ENCODE measurements at places on chromosomes 2 and 18.

DNA sequence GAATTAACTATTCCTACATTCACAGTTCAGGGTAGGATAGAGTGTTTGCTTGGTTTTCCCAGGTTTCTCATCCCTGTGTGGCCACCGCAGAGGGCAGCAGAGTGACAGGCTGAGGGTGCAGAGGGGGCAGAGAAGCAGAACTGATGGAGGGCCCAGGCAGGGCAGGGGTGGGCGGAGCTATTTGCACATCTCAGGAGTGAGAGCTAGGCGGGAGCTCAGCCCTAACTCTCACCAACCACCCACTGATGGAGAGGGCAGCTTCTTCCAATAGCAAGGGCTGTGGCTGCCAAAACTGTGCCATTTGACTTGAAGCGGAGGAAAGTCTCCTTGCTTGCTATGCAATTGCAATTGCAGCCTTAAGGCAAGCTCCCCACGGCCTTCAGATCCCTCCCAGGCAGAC lies 12.0 kb upstream of the DARS1 start:
- peak; percentile 53 for DNase-seq

- DNase-seq: no peak
Measured at GRCh38 chr2:100641125-100641435, 78.3 kb downstream of the PDCL3 start.

DNA sequence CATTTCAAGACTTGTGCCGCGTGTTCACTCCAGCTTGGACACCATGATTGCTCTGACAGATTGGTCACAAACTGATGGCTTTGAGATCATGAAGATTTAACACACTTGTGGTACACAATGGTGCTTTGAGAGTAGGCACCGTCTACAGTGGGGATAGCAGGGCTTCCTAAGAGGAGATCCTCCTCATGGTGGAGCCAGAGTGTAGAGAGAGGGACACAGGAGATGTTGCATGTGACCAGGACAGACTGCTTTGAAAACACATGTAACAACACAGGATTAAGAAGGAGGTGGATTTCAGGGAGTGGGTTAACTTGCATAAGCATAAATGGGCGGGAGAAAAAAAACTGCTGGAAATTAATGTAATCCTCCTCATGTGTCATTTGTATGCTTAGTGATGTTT lies 95.7 kb upstream of the LINC00305 start:
- no peak for DNase-seq

DNA sequence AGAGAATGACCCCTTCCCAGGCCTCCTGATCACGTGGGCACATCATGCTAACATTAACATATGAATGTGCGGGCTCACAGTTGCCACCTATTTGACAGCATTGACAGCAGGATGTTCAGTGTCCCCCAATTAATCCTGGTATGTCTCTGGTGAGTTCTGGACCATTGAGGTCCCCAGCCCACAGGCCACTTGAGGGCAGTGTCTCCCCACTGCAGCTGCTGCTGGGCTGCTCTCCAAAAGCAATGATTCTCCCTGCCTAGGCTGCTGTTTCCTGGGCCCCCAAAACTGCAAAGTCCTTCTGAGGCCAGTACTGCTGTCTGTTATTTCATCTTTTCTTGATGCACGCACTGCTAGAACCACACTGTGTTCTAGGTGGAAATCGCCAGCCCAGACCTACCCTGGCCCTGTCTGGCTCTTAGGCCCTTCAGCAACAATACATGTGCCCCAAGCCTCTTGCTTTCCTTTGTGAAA lies 52.7 kb upstream of the MAPK4 start:
- no peak for DNase-seq

DNA sequence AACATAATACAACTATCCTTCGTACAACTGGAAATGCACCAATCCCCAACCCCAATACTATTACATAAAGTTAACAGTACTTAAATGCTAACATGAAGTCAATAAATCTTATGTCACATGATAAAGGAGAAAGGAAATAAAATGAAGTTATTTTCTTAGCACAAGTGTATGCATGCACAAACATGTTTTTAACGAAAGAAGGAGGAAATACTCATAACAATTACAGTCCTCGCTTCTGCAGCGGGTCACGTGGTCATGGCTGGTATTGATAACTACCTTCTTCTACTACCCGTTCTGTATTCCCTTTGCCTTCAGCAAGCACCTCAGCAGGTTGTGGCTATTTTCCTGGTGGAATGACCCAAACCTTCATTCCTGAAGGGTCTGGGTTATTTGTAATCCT lies 51.7 kb downstream of the PSMG2 start:
- DNase-seq: no peak

- no peak for DNase-seq
Measured at GRCh38 chr18:9849407-9850283, 36.1 kb upstream of the TXNDC2 start.

- no peak for DNase-seq
Measured at GRCh38 chr2:8568543-8569302, 113.1 kb upstream of the ID2 start.

DNA sequence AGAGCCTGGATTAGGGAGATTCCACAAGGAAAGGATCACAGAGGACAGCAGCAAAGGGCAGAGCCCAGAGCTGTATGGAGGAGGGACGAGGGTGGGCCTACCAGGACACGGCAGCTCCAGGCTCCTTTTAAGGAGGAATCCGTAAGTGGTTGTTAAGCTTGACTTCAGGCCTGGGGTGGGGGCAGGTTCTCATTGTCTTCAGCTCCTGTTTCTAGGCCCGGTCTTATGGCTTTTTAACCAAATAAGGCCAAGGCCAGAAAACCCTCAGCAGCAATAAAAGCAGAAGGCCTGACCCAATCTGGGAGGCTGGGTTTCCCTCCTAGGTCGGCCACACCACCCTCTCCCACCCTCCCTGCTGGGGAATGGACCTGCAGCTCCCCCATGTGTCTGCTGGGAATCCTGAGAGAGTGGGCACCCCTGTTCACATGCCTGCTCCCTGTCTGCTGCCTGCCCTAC lies 111.2 kb downstream of the PLB1 start:
- no peak for DNase-seq

DNA sequence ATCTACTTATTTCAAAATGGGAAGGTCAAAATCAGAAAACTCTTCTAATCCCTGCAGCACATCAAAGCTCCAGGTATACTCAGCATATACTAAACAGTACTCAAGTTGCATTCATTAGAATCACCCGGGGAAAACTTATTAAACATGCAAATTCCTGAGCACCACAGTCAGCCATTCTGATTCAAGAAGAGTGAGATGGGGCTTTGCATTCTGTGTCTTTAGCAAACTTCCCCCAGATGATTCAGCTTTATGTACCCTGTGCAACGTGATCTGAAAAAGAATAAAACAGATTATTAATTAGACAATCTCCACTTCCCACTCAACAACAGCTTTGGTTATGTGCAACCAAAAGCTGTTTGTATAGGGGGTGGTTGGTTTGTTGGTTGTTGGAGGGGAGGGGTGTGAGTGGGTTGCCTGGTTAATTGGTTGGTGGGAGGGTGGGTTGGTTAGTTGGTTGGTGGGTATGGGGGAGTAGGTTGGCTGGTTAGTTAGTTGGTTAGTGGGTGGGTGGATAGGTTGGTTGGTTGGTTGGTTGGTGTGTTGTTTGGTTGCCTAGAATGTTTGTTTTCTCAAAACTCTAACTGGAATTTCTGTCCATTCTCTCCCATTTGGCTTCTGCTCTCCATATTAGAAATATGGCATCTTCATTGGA lies 112.5 kb upstream of the AGAP1 start:
- no peak for DNase-seq

- no peak for DNase-seq
Measured at GRCh38 chr2:150885774-150886386, 375.8 kb downstream of the RBM43 start.

DNA sequence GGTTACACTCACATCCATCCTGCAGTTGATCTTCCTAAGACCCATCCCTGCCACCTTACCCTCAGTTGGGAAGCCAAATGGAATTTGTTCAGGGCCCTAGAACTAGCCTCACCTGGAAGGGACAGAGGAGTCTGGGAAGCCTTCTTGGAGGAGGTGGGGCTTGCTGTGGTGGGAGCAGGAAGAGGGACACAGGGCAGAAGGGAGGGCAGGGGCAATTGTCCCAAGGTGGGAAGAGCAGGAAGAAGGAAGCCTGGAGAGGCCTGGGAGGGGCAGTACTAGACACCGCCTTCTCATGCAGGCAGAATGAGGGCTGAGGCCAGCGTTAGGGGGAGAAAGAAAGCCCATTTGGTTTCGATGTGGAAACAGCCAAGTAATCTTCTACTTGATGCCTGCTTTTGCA lies 34.1 kb upstream of the ASPRV1 start:
- no peak for DNase-seq

- no peak for DNase-seq
Measured at GRCh38 chr2:119674711-119675500, 4.1 kb upstream of the TMEM177 start.

- no peak for DNase-seq
Measured at GRCh38 chr2:200222791-200223190, 83.7 kb upstream of the SPATS2L start.

GRCh38 chr2:220966636-220967035 lies 605.5 kb downstream of the EPHA4 start:
- DNase-seq: no peak

DNA sequence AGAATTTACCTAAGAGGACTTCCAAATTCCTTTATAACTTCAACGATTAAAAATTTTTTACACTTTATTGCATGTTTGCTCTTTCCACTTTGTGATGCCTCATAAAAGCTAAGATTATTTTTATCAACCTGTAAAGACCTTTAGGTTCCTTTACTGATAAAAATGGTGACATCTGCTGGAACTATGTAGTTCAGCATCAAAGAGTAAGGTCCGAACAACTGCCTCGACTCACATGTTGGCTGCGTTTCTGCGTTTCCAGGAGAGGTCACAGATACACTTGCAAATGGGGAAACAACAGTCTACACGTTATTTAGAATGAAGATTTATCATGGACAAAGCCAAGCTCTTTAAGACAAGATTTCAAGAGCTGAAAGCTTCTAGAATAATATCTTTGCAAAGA lies 18.8 kb upstream of the TMX3 start:
- no peak for DNase-seq

GRCh38 chr2:231411831-231412617 lies 16.5 kb downstream of the B3GNT7 start:
- peak; percentile 94 for DNase-seq

DNA sequence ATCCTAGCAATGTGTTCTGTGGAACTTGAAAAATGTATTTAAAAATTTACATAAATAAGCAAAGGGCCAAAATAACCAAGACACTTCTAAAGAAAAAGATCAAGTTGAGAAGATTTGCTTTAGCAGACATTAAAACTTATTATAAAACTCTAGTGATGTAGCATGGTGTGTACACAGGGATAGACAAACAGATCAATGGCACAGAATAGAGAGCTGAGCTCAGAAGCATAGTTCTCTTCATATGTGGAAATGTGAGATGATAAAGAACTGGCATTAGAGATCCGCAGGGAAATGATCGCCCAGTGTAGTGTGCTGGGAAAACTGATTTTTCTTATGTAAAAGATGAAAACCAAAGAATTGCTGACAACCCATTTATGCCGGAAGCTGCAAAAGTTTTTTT lies 39.4 kb downstream of the SERPINB8 start:
- no peak for DNase-seq

- no peak for DNase-seq
Measured at GRCh38 chr18:45081566-45082181, 401.0 kb downstream of the SETBP1 start.

DNA sequence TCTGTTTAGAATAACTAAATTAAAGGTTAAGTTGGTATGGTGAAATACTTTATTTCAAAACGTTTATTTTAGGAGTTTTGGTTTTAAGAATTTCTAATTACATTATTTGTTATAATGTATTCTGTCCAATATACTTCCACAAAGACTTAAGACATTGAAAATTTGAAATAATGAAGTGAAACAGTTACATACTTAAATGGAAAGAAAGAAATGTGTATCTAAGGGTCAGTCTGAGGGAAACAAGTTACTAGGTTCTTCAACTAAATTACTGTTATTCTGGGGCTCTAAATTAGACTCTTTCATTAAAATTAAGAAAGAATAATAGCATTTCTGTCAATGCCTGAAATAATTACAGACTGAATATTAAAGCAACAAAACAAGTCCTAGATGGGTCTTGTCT lies 7.7 kb downstream of the HTR2B start:
- DNase-seq: no peak

DNA sequence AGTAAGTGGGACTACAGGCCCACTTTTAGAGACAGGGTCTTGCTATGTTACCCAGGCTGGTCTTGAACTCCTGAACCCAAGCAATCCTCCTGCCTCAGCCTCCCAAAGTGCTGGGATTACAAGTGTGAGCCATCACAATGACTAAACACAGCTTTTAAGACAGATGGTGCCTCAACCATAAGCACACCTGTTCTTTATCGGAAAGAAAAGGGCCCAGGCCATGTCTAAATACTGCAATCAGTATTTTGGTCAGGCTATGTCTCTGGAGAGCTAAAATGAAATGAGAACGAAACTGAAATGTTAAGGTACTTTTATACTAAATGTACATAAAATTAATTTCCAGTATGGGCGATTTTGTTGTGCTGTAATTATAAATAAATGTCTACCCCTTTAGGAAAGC lies 69.5 kb upstream of the SPTBN1 start:
- DNase-seq: no peak

GRCh38 chr2:120206022-120206581 lies 17.1 kb downstream of the TMEM185B start:
- no peak for DNase-seq

GRCh38 chr2:44016282-44016681 lies 20.5 kb upstream of the LRPPRC start:
- DNase-seq: no peak
